ENCODE measurements at places on chromosomes 16 and 17.

- DNase-seq: no peak
Observed at GRCh38 chr16:16133943-16134604, 89.2 kb downstream of the ABCC6 start.

DNA sequence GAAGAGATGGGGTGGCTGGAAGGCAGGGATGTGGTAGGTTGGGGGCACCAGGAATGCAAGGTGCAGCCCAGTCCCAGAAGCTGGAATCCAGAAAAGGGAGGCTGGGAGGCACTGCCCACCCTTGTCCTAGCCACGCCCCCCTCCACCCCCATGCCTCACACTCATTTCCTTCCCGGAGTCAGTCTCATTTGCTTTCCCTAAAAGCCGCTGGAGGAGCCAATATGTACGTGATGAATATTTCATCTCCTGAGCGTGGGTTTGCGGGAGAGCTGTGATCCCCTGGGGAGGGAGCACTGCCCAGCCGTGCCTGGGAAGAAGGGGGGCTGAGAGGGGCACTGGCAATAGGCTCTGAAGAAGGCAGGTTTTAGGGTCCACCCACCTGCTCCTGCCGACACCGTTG lies 124.5 kb upstream of the LHX1 start:
- no peak for DNase-seq

- no peak for DNase-seq
Observed at GRCh38 chr16:28561557-28562187, 8.0 kb downstream of the SGF29 start.

DNA sequence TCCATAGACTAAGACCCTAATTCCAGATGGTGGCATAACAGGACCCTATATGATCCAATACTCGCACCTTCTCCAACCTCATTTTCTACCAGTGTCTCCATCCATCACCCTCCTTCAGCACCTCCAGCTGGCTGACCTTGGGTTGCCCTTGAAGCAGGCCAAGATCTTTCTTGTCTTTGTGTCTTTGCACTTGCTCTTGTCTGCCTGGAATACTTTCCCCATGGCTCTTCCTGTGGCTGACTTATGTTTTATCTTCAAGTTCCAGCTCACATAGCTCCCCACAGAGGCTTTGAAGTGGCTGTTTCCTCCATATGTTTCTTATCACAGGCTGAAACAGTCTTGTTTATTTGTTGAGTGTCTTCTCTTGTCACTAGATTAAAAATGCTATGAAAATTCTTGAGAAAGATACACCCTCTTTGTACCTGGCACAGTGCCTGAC lies 29.6 kb upstream of the MMD start:
- DNase-seq: no peak

DNA sequence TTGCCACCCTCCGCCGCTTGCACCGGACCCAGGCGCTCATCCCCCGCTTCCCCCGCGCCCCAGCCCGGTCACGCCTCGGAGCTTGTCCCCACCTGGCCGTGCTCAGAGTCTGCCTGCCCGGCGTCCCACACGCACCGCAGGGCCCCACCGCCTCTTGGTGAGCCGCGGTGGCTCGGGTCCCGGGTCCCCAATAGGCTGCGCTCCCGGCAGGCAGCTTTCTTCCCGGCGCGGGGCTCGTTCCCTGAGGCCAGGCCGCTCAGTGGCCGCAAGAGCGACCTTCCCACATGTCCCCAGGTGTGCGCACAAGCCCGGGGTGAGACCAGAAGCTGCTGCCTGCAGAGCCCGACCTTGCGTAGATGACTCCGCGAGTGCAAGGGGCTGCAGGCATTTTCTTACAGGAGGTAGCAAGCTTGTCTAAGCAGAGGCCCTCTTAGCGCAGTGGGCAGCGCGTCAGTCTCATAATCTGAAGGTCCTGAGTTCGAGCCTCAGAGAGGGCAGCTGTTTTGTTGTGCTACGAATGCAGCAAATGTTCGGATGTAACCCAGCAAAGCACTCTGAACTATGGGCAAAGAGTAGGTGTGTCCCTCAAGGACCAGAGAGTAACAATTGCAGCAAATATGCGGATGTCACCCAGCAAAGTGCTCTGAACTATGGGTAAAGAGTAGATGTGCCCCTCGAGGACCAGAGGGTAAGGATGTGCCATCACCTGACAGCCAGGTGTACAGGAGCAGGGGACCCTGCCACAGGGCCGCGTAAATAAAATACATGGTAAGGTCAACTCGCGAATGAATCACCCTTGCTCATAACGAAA lies 15.6 kb downstream of the TLE7 start:
- peak; percentile 14 for DNase-seq

DNA sequence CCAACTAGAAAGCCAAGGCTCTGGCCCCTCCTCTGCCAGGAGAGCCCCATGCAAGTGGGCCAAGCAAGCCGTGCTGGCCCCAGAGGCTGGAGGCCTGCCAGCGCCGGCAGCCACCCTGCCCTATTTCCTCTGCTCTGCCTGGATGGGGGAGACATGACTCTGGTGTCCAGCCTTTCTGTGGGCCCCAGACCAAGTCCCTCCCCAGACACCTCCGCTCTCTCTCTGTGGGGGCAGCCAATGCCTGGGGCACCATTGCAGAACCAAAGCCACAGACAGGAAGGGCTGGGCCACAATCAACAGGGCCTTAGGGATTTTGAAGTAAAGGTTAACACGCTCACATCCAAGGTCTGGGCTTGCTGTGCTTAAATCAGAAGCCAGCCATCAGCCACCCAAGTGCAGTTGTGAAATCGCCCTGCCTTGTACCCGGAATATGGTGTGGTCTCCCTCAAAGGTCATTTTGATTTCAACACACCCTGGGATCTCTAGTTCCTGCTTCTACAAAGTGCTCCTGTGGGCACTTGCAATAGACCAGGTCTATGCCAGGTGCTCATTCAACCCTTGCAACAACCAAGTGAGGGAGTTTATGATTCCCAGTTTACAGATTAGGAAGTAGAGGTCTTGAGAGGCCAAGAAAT lies 63.5 kb upstream of the TEX2 start:
- DNase-seq: no peak

DNA sequence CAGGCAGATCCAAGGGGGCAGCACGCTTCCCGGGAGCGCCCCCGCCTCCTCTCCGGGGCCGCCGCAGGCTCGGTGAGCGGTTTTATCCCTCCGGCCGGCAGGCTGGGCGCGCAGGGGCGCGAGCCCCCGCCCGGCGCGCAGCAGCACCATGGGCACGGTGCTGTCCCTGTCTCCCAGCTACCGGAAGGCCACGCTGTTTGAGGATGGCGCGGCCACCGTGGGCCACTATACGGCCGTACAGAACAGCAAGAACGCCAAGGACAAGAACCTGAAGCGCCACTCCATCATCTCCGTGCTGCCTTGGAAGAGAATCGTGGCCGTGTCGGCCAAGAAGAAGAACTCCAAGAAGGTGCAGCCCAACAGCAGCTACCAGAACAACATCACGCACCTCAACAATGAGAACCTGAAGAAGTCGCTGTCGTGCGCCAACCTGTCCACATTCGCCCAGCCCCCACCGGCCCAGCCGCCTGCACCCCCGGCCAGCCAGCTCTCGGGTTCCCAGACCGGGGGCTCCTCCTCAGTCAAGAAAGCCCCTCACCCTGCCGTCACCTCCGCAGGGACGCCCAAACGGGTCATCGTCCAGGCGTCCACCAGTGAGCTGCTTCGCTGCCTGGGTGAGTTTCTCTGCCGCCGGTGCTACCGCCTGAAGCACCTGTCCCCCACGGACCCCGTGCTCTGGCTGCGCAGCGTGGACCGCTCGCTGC lies 832 bp downstream of the CDK5R1 start:
- no peak for DNase-seq

- no peak for DNase-seq
Observed at GRCh38 chr17:76691379-76692191, 19.2 kb downstream of the MXRA7 start.

- no peak for DNase-seq
Observed at GRCh38 chr16:74199842-74200124, 96.8 kb upstream of the PSMD7 start.

DNA sequence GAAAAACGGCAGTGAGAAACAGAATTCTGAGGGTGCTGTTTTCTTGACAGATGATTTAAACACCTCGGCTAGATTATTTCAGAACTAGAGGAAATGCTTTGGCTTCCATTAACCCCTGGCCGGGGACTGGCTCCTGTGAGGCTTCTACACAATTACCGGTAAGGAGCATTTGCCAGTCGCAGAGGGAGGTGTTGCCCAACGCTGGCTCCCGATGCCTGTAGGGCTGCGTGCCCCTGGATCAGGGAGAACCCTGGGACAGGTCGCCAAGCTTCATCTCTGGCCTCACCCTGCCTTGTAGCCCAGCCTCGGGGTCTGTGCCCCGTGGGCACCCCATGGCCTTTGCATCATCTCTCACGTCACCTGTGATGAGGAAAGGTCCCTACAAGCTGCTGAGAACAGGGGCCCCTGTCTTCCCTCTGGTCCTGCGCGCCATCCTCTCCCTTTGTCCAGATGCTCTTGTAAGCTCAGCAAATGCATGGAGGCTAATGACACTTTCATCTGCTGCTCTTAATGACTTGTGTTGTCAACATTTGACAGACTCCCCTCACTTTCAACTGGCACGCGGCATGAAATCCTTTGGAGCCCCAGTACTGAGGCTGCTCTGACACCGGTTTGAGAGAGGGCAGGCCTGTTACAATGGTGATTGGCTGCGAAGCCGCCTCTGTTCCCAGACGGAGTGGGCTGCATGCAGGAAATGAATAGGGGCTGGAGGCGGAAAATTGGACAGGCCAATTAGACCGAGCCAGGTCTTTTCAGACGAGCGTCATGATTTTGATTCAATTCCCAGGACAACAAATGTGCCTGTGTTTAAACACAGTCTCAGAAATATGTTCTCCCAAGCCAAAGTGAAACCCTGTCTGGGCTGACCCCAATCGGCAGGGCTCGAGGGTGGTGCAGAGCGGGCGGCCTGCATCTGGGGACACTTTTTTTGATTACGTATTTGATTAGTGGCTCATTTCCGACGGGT lies 85.5 kb upstream of the DOC2B start:
- DNase-seq: no peak

DNA sequence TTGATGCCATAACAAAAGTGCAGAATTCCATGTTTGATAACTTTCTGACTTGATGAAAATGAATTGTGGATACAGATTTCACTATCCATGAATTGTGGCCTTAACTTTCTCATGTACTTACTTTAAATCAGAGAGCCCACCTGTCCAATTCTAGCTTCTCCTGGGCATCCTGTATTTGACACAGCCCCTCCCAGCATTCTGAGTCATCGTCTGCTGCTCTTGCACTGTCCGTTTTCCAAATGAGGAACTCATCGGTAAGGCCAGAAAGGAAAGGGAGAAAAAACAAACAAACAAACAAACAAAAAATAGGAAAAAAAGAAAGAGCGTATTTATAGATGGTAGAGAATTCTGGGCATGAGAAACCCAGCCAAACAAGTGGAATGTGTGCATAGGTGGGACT lies 361.6 kb downstream of the WWOX start:
- no peak for DNase-seq

DNA sequence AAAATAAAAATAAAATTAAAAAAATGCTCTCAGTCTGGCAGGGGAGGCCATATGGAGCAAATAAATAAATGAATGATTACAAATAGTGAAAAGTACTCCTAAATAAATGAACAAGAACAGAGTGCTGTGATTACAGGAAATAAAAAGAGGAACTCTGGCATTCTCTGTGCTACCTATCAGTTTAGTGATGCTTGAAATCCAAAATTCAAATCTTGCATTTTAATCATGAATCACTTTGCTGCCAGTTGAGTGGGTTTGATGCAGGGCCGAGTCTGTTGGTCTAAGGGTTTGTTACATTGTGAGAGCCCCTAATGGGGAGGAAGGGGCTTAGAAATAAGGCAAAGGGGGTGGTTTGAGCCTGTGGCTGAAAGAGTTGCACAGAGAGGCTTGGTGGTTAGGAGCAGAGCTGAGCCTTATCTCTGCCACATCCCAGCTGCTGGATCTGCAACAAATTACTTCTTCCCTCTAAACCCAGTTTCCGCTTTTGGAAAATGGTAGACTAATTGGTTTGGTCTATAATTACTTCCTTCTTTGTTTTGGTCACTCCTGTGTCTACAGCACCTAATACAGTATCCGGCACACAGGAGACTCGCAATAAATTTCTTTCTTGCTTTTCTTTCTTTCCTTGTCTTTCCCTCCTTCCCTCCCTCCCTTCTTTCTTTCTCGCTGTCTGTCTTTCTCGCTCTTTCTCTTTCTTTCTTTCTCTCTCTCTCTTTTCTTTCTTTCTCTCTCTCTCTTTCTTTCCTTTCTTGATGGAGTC lies 6.3 kb upstream of the ABCC1 start:
- no peak for DNase-seq

DNA sequence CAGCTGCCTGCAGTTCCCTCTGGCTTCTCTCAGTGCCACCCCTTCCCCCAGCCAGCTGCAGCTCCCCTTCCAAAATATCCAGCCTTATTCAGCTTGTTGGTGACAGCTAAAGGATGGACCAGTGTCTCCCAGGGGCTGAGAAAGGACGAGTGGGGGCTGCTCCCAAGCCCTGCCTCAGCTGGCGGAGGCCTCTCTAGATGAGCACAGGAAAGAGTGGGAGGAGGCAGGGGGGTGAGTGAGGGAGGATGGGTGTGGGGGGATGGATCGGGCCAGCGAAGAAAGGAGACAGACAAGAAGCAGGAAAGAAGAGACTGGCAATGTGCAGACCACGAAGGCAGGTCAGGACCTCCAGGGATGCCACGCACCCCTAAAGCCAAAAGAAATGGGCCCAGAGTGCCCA lies 17.5 kb downstream of the PIPOX start:
- no peak for DNase-seq

DNA sequence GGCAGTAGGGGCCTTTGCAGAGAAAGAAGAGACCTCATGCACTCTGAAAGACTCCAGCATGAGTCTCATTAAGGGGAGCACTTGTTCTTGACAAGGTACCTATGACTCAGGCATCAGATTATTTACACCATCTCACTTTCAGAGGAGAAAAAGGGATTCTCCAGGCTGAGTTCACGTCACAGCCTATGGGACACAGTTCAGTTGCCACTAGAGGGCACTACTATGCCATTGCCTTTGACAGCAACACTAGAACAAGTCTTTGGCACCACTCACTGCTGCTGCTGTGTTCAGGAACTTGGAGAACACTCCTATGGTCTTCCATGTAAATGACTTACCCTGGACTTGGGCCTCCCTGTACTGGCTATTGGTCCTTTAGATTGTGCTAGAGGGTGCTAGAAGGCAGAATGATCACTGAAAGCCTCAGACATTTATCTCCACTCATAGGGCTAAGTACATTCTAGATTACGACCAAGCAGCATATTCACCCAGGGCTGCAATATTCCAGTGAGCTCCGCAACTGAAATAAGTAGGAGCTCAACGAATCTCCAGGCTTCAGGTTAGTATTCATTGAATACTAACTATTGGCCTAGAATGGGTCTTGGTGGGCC lies 225.1 kb upstream of the CA10 start:
- no peak for DNase-seq

- DNase-seq: no peak
Observed at GRCh38 chr16:65570261-65570660, 448.4 kb upstream of the CDH11 start.

GRCh38 chr17:65037157-65037556 lies 19.4 kb downstream of the GNA13 start:
- no peak for DNase-seq

- no peak for DNase-seq
Observed at GRCh38 chr16:4994719-4995434, 36.7 kb downstream of the SEC14L5 start.

GRCh38 chr17:82935966-82936767 lies 96.3 kb upstream of the ZNF750 start:
- no peak for DNase-seq
